Stimulated activated CD4-positive, alpha-beta T cell treated with anti-CD3 and anti-CD28 coated beads, Interleukin-15, amount 100 ng/mL, for 48 hours (primary cell): ENCODE measurements at places on chromosomes 3 and 15.

DNA sequence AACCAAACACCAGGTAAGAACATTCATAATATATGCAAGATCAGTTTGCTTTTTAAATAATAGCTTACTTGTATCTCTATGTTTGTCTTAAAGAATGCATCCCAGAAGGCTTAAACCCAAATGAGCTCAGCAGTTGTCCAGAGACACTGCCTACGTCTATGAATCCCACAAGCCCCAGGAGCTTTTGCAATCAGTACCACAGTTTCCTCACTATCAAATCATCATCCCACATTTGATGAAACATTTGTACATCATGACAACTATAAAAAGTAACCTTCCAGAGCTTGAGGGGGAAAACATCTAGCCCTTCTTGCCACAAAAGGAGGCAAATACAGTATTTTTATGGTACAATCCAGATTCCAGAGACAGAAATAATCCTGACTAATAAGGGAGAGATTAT, 63.7 kb downstream of the ATP8B4 start:
- no peak for DNase-seq

- DNase-seq: no peak
These were observed 59.8 kb upstream of the HEG1 start for GRCh38 chr3:125115640-125116039.

DNA sequence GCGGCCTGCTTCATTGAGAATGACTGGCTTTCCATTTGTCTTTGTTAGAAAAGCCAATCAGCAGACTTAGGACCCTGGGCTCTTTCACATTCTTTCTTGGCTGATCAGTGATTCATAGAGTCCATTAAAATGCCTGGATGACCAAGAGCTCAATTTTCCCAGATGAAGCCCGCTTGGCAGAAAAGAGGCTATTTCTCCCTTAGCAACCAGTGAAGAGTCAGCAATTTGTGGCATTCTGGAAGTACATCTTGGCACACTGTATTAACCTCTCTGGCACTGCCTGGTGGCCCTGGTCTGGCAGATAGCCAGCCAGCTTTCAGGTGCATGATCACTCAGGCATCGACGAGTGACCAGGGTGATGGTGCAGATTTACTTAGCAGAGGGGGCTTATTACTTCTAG, 145.7 kb upstream of the PLAAT1 start:
- DNase-seq: no peak

DNA sequence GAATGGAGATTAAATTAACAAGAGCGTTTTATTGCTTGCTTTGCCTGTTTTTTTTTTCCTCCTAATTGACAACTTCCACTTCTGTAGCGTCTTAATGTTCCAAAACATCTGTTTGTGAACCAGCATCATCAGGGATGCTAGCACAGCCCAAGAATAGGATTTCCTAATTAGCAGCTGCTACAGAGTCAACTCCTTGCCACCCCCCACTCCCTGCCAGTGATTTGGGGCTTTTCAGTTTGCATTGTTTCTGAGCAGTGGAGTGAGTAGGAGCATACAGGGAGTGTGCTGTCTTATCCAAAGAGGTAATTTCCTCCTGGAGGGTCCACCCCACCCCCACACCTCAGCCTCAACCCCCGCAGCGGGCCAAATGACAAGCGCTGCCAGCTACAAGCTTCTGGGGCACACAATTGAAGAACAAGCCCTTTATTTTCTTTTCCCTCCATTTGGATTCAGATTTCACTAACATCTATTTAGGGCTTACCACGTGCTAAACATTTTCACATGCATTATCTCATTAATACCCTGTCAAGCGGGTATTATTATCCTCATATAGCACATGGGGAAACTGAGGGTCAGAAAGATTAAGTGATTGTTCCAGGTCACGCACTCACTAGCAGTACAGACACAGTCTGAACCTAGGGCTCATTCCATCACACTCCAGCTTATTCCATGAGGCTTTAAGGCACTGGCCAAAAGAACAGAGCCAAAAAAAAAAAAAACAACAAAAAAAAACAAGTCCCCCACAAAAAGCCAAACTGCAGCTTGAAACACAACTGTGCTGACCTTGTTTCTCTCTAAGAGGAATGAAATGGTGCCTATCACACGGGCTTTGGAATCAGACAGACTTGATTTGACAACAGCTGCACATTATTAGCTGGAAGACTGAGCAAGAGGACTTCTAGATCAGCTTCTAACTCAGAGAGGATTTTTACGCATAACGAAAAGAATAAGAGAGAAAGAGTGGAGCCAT, 16.4 kb downstream of the HEG1 start:
- no peak for DNase-seq

DNA sequence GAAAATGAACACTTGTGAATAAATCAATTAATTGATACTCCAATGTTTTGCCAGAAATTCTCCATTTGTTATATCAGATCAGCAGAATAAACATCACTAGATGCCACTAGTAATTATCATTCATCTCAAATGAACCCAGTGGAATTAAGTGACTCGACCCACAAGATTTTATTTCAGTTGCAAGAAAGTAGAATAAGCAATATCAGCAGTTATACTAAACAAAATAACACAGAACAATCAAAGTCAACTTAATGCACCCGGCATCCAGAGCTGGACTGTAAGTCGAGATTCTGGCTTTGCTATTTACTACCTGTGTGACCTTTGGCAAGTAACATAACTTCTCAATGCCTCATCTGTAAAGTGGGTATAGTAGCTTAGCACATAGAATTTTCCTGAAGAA, 256.5 kb downstream of the MEIS2 start:
- no peak for DNase-seq

DNA sequence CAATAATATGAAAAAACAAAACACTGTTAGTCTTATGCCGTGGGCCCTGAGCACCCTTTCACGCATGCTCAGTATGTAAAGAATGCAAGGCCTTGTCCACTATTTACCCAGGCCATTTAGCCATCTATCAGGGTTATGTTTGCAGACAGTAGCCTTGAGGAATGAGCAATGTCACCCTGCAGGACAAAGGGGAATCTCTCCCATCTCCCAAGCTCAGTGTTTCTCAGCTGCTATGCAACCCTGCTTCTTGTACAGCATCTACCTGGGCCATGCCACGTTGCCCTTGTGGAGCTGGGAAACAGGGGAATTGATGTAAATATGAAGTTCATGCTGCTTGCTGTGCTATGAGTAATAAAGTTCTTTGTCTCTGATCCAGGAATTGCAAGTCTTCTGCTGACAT, 51.5 kb upstream of the SLCO2A1 start:
- no peak for DNase-seq

DNA sequence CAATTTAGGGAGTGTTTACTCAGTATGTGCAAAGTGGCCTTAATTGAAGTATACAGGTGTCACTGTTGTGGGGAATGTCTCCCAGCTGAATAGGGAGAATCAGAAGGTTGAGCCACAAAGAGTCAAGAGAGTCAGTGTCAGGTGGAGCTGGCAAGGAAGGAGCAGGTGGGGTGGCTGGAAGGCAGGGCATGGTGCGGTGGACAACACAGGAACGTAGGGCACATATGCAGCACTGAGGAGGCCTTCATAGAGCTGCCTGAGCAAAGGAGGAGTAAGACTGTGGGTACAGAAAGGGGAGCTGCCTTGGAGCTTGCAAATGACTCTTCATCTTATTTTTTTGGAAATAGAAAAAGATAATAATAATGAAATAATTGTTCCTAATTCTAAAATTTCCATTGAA, 20.0 kb downstream of the ARHGEF3 start:
- no peak for DNase-seq

DNA sequence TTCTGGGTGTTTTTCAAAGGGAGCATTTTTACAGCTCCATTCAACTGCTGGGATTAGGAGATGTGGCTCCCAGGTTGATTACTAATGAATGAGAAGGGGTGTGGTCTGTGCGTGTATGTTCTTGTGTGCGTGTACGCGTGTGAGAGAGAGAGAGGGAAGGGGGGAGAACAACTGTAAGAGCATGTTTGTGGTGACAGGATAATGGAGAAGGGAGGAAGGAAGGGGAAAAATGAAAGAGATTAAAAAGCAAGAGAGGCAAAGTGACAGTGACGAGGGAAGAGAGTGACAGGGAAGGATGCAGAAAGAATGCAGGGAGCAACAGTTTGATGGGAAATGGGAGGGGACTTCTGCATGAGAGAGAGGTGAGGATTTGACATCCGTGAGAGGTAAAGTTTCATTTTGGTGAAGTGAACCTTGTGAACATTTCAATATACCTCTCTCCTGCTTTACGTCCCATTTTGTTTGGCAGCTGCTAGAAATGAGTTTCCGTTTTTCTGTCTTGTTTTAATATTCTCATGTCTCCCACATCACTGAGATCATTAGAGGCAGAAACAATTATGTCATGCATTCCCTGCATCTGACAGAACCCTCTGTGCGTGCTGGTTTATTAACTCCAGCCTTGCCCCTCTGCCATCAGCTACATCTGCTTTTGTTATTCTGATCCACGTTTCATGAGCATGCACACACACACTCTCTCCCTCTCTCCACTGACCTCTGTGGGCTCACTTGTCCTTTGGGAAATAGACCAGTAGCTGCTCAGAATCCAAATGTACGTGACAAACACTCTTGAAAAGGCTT, 161.6 kb downstream of the GAP43 start:
- no peak for DNase-seq

- no peak for DNase-seq
These were observed 34.2 kb upstream of the PRR23E start for GRCh38 chr3:127158614-127159229.

DNA sequence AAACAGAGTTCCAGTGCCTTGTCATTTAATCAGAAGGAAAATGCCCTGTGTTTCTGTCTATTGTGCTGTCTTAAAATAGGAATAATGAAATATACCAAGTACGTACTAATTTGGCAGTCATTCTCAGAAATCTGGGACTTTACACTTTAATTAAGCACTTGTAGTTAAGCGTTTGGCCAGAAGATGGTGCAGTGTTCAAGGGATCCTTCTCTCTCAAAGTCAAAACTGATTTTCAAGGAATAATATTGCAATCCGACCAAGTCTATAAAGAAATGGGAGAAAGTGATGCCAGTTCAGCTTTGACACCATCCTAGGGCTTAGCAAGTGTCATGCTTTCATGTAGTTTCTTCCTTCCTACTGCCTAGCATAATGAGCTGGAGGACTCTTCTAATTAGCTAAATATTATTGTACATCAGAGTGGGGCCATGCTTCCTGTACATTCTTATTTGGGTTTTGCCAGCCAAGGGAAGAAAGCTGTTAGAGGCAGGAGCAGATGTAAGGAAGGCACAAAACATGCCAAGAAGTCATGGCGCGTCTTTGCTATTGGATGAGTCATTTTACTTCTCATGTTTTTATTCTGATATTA, 64.8 kb downstream of the SAMMSON start:
- no peak for DNase-seq

DNA sequence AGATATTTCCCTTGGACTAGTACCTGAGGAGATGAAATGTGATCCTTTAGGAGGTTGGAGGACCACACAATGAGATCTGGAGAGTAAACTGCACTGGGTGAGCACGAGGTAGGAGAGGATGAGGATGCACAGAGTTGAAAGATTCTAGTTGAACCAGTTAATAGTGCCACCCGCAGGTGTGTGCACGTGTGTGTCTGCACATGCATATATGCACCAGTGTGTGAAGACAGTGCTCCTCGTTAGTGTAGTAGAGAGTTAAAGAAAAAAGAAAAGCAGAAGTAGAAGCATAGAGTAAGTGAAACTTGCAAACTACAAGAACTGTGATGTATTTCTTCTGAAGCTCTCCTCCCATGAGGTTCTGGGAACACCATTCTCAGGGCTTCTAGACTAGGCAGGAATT, 8.4 kb downstream of the MED12L start:
- no peak for DNase-seq

- DNase-seq: no peak
These were observed 3.7 kb downstream of the TM6SF1 start for GRCh38 chr15:83111149-83111548.

GRCh38 chr3:190499122-190499521, 14.8 kb upstream of the IL1RAP start:
- DNase-seq: no peak

GRCh38 chr15:99755692-99756409, 22.6 kb upstream of the LYSMD4 start:
- DNase-seq: no peak

DNA sequence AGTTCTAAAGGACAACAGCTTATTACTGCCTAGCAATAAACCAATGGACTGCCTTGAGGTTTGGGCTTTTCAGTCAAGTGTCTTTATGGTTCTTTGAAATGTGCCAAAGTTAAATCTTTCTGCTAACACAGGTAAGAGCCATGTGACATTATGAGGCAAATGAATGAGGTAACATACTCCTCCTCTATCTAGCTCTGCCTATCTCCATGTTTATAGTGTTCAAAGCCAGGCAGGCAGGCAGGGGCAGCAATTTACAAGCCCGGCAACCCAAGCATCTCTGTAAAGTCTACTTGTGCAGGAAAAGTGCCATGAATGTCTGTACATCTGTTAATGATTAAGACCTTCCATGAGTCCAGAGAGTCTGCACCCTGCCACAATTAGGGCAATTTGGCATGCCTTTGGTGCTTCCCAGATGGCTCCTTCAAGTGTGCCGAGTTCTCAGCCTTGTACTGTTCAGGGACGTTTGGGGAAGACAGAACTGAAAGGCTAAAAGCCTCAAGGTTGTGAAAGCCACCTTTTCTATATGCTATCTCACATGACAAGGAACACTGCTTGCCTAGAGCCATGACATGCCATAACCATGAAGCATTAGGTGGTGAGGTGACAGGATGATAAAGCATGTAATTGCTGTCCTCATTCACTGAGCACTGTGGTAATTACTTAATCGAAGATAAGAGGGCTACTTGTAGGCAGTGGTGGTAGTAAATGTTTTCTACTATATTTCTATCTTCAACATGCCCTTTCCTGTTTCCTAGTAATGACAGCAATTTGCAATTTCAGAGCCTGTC, 41.4 kb upstream of the EIF1B start:
- DNase-seq: no peak

GRCh38 chr3:9909221-9910013, 6.8 kb downstream of the IL17RE start:
- DNase-seq: no peak

GRCh38 chr15:78991476-78991875, 46.6 kb upstream of the CTSH start:
- no peak for DNase-seq

- no peak for DNase-seq
These were observed 4.6 kb upstream of the SKIL start for GRCh38 chr3:170352936-170353335.

GRCh38 chr3:5841599-5841998, 654.1 kb downstream of the EDEM1 start:
- DNase-seq: no peak

DNA sequence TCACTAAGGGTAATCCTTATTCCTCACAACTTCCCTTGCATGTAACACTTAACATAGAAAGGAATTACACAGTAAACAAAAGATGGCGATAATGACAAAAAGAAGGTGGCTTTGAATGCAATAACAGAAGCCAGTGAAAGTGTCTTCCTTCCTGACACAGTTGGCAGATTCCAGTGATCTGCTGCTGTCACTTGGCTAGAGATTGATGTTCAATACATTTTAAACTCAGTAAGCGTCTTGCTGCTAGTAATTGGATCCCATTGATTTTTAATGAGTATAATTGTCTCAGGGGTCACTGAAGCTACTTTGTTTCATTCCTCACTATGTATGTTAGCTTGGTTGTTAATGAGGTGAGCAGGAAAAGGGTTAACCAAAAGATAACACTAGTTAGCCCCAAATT, 692.7 kb downstream of the NTRK3 start:
- no peak for DNase-seq
